ENCODE measurements at places on chromosomes 13 and 19. TPM values are rescaled to one million over a fixed set of nuclear protein-coding genes. Genes with fewer than 3 reads are reported as not detected.

Gene CUL4A
- total RNA-seq = 49.0 TPM

Gene LIPE
- 82.6 TPM for total RNA-seq

Gene PPP1R13L
- total RNA-seq = 9.4 TPM

Gene CCNE1
- total RNA-seq = 8.7 TPM

Gene C19orf12
- total RNA-seq = 66.0 TPM

Gene IGSF23
- not detected for total RNA-seq

Gene TMC4
- total RNA-seq = 3.0 TPM

Gene ZIC2
- total RNA-seq = 26.1 TPM

Gene TEX101
- not detected for total RNA-seq

Gene ZNF98
- total RNA-seq = 10.2 TPM

- no peak for DNase-seq
These were observed 2.4 kb downstream of the GADD45B start for GRCh38 chr19:2478278-2478755.

DNA sequence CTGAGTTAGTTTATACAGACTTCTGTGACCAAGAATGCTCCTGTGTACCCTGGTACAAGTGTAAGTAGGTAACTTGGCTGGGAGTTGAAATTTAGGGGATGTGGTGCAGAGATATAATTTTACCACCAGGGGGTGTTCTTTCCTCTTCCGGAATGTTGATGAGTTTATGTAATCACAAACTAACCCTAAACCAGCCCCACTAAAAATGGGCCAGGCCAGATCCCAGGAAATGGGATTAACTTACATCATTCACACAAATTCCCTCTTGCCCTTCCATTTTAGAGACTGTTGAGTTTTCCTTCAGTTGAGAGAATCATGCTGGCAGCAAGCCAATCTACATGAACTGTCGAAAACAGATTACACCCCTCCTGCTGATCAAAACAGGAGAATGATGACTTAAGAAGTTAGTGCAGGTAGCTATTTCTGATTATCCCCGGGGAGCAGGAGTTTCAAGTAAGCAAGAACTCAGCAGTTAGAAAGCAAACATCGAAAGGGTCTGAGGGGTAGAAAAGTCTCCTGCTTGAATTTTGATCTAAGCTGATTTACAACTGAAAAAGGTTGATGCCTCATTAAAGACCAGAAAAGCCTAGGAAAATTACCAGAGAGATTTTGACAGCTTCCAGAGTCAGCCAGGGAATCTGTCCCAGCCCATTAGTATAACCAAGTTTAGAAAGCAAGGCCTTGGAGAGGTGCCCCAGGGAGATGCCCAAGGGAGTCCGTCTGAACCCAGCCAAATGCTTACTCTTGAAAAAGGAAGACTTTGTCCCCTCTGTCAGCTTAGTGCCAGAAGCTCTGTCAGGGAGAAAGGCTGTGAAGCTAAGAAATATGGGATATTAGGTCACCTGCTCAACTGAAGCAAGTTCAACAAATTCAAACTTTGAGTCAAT is 32.3 kb upstream of the MED4 start:
- no peak for DNase-seq

- no peak for DNase-seq
These were observed 5.6 kb downstream of the PNKP start for GRCh38 chr19:49861541-49862378.

GRCh38 chr13:24943136-24943535 is 152.8 kb upstream of the PABPC3 start:
- DNase-seq = no peak

DNA sequence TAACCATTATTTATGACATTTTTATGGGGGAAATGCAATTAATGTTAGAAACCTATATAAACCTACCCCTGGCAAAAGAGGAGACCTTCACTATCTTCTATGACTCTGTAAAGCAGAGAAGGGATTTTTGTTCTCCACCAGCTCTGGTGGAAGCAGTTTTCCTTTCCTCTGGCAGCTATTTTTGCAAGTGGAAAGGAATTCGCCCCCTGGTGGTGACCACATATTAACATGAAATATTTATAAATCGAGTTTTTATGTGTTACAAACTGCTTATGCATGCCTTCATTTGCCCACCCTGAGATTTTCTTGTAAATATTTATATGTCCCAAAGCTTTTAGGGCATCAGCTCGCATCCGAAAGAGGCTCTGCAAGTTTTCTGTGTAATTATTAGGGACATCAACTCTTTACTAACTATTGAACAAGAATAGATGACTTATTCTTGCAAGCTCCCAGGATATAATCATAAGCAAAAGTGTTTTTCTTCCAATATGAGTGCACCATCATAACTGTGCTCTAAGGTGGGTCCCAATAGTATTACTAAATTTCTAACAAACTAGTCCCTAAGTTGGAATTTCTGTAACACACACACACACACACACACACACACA is 62.4 kb downstream of the SERTM1 start:
- peak; percentile 42 for DNase-seq

DNA sequence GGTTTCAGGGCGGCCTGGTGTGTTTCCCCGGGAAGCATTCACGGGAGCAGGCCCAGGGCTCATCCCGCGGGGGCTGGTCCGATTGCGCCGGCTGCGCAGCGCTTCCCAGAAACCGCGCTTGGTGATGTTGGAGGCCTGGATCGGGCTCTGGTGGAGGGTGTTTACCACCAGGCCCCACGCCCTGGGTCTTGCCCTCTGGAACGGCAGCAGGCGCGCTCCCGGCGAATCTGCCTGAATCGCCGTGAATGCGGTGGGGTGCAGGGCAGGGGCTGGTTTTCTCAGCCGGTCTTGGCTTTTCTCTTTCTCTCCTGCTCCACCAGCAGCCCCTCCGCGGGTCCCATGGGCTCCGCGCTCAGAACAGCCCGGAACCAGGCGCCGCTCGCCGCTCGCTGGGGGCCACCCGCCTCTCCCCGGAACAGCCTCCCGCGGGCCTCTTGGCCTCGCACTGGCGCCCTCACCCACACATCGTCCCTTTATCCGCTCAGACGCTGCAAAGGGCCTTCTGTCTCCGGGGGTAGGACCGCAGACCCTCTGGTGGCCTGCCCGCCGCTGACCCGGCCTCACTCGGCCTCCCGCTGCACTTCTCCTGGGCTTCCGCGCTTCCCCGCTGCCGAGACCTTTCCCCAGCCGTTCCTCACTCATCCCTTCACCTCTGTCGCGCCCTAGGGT is 69.4 kb upstream of the GJB6 start:
- DNase-seq = peak; percentile 6

- DNase-seq = no peak
These were observed 3.6 kb upstream of the MYDGF start for GRCh38 chr19:4673726-4674125.

- DNase-seq = no peak
These were observed 767 bp upstream of the GADD45B start for GRCh38 chr19:2475018-2475701.

- DNase-seq = no peak
These were observed 3.9 kb downstream of the FEM1A start for GRCh38 chr19:4795400-4795799.

DNA sequence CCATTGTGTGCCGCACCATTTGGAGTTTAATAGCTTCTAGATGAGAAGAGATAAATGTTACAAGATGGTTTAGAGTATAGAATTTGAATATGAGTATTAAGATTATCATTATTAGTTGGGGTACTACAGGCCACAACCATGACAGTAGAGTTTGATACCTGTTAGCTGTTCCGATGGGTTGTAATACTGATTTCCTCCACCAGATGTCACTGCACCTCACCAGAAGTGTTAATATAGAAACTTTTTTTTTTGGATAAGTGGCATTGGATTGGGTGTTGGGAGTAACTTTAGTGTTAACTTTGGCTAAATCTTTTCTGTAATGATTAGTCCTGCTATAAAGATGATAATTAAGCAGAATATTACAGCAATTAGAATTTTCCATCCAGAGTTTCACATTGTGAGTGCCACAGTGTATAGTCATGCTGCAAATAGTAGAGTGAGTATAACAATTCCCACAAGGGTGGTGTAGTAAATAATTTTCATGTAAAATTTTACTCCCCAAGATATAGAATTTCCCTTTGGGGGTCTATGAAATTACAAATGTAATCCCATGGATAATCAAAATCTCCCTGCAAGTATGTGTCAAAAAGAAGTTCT is 56.3 kb downstream of the PSG3 start:
- DNase-seq = no peak

GRCh38 chr13:109569958-109570711 is 216.2 kb downstream of the IRS2 start:
- no peak for DNase-seq

GRCh38 chr13:25447396-25447795 is 75.6 kb downstream of the ATP8A2 start:
- DNase-seq = no peak

- DNase-seq = no peak
These were observed 17.7 kb downstream of the LSM14A start for GRCh38 chr19:34189917-34190425.

GRCh38 chr13:32472194-32472621 is 44.3 kb upstream of the N4BP2L1 start:
- DNase-seq = no peak

DNA sequence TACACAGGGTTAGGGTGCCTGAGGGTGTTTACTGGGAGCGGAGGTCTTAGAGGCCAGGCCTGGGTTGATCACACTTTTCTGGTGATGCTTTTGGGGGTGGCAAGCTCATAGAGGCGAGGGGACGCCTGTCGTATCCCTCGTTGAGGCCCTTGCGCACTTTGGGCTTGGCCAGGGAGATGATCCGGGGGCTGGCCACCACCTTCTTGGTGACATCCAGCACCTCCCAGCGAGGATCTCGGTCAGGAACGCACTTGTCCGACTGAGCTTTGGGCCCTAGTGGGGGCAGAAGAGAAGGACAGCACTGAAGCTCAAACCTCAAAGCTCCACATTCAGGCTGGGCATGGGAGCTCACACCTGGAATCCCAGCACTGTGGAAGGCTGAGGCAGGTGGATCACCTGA is 17.6 kb upstream of the MIER2 start:
- DNase-seq = no peak

DNA sequence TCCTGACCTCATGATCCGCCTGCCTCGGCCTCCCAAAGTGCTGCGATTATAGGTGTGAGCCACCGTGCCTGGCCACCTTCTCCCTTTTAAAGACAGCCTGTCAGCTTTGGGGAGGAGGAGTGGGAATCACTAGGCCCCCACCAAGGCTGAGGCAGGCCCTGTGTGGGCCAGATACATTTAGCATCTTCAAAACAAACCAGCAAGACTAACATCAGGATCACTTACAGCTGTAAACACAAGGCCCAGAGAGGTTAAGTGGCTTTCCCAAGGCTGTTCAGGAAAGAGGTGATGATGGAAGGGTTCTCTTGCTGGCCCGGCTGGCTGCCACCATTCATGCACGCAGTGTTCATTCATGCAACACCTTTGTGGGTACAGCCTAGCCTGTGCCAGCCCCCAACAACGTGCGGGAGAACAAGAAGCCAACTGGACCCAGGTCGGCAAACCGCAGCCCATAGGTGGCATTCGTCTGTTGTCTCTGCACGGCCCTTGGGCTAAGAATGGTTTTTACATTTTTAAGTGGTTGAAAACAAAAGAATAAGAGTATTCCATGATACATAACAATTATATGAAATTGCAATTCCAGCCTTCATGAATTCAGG is 23.0 kb downstream of the IER2 start:
- no peak for DNase-seq

DNA sequence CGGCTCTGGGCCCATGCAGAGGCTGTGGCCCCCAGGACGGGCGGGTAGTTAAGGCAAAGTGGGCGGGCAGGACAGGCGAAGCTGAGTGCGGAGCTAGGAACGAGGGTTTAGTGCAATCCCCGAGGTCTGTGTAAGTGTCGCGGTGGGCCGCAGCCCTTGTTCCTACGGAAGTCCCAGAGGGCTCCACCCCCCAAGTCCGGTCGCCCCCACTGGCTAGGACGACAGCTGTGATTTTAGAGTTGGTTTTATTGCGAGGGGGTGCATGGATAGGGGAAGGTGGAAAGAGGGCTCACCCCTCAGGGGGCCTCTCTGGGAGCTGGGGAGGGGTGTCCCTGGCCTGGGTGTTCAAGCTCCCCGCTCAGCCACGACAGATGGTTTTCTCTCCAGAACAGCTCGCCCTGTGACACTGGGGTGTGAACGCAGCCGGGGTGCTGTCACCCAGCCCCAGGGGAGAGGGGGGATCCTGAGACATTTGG is 21.7 kb downstream of the ZBTB7A start:
- DNase-seq = no peak

DNA sequence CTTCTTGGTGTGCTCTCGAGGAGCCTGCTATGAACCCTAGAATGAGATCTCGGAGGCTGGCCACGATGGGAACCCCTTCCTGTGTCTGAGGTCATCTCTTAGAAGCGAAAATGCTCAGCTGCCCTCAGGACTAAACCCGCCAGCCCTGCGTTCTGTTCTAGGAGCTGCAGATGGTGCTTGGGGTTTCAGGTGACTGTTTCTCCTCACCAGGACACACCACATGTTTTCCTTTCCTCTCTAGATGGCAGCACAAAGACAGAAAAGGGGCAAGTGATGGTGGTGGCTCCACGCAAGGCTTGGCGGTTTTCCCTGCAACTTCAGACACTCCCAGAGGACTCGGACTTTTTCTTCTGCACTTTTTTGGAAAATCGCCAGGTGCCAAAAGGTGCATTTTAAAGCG is 60.1 kb downstream of the RNASEH2B start:
- no peak for DNase-seq

DNA sequence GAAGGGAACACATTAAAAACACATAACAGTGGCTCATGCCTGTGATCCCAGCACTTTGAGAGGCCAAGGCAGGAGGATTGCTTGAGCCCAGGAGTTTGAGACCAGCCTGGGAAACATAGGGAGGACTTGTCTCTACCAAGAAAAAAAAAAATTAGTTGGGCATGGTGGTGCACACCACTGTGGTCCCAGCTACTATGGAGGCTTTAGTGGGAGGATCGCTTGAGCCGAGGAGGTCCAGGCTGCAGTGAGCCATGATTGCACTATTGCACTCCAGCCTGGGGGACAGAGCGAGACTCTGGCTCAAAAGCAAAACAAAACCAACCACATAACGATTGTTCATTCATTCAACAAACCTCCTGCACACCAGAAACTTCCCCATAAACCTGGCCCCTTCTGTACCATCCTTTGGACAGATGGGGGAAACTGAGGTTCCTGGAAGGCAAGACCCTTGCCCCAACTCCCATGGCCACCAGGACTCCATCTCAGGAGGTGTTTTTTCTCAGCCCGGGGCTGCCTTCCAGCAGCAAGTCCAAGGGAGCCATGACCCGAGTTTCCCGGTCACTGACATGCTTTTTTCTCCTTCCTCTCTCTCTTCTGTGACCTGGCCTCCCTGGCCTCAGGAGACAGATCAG is 4.3 kb downstream of the FOSB start:
- DNase-seq = no peak

GRCh38 chr13:40668335-40668734 is 1.9 kb upstream of the FOXO1 start:
- no peak for DNase-seq

DNA sequence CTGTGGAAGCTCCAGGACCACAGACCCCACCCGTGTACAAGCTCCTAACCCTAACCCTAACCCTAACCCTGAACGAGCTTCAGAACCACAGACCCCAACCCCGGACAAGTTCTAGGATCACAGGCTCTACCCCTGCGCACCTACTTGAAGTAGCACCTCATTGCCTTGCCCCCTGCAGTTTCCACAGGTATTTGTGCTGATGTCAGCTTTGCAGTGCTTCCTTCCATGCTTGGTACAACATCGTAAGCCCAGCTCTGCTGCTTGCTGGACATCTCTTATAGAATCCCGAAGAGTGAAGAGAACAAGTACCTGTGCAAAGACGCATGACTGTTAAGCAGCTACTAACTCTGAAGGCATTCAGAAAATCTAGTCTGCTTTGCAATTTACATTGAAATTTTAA is 20.7 kb upstream of the CDC16 start:
- no peak for DNase-seq

GRCh38 chr13:94344126-94344818 is 135.2 kb downstream of the DCT start:
- DNase-seq = no peak

GRCh38 chr13:113320226-113320875 is 23.3 kb downstream of the LAMP1 start:
- DNase-seq = peak; percentile 29

Data from dorsolateral prefrontal cortex (tissue), 122 donors.